ENCODE measurements at places on chromosomes 11 and 22.

- DNase-seq: no peak
Observed at GRCh38 chr11:61761440-61762222, 9.2 kb downstream of the MYRF start.

DNA sequence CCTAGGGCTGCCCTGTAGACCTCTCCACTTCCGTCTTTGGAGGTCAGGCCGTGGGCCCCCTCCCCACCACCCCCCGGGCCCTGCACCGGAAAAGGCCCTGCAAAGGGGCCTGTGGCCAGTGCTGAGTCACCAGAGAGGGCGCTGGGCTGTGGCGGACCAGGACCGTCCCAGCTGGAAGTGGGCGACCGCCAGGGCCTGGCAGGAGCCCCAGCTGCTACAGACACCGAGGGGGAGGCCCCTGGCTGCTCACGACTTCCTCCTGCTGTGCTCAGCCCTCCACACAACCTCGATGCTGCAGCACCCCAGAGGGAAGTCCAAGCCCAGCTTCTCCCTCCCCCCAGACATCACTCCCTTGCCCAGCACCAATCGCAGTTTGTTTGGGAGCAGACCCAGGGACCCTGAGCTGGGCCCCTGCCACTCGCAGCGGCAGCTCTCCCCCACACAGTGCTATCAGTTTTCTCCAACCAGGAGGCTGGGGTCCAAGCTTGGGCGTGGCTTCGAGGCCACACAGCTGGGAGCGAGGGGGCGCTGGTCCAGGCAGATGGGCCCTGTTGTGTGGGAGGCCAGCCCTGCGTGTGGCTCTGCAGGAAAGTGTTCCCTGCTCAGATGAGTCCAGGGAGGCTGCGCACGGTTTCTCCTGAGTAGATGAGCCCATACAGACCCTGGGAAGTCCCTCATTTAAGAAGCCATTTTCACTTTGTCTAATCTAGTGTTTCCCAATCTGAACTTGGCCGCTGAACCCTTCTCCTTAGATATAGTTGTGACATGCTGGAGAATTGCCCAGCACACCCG lies 5.6 kb upstream of the SH3BP1 start:
- DNase-seq: no peak

GRCh38 chr11:2211113-2211971 lies 39.7 kb upstream of the TH start:
- peak; percentile 99 for DNase-seq

DNA sequence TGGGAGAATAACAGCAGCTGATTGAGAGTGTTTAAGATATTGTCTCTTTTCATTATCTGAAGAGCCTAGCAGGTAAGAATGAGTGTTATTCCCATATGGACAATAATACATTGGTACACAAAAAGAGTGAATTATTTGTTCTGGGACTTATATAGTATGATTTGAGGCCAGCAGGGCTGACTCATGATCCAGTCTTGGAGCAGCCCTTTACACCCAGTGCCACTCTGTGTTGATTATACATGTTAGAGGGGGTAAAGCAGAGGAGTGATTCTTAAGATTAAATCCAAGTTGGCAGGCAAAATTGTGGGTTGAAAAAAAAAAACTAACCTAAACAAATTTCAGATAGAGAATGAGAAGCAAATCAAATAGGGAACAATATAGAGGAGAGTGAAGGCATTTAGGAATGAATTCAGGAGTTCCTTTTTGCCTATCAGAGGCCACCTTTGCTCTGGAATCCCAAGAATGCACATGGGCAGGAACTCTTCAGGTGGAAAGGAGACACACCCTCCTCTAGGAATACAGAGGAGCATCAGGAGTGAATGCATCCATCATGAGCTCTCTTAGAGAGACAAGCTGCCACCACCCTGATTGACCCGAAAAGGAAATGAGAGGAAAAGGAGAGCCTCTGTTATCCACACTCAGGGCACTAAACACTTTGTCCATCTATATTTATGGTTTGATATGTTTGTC lies 19.2 kb upstream of the MRGPRX1 start:
- no peak for DNase-seq

Measured in NCI-H526 (cell line).